Epithelial cell of prostate (primary cell): ENCODE measurements at places on chromosomes 2 and 18.

DNA sequence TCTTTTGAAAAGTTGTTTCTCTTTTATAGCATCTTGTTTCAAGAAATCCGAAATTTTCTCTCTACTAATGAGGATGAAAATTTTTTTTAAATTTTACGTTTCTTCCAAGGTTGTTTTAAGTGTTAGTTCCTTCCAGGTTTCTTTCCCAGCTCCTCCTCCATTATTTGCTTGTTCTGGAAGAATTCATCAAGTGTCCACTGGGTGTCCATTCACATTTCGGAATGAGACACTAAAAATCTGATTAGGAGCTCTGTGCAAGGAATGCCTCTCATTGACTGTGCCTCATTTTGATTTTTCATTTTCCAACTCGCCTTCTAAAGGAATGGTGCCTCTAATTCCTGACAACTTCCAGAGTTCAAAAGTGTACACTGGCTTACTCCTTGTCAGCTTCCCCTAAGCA is 6.1 kb downstream of the SP100 start:
- DNase-seq, result no peak

- DNase-seq, result peak; percentile 16
These were observed 526.9 kb upstream of the ID2 start for GRCh38 chr2:8154936-8155335.

- DNase-seq, result no peak
These were observed 39.4 kb downstream of the NBAS start for GRCh38 chr2:15521641-15522181.

DNA sequence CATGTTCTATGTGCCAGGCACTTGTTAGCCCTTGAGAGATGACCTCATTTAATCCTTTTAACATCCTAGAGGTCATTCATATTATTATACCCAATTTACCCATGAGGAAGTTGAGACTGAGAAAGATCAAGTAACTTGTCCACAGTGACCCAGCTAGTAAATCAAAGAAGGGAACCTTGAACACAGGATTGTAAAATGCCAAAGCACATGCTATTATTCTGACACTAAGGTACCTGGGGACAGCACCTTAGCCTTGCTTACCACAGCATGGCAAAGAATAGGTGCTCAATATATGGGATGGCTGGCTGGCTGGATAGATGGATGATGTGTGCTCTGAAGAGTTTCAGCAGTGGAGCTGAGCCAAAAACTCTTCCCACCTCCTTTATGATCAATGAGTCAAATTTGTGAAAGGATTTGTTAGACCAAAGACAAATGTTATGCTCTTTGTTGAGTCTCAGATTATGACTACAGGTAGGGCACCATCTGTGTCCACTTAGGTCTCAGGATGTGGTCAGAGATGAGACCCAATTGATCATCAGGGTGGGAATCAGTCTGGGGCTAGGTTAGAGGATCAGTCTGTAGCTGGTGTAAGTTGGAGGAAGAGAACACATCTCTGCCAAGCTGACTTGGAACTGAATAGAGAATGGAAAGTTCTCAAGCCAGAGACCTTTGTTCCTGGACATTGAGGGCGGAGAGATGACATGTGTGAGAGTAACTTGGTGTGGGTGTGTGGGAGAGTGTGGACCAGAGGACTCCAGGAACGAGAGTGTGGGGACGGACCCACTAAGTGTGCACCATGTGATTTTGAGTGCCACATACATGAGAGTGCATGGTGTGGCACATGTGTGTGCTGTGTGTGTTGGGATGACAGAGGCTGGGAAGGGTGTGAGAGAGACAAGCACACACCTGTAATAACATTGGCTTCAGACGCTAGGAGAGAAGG is 16.3 kb upstream of the PKDCC start:
- DNase-seq, result no peak

DNA sequence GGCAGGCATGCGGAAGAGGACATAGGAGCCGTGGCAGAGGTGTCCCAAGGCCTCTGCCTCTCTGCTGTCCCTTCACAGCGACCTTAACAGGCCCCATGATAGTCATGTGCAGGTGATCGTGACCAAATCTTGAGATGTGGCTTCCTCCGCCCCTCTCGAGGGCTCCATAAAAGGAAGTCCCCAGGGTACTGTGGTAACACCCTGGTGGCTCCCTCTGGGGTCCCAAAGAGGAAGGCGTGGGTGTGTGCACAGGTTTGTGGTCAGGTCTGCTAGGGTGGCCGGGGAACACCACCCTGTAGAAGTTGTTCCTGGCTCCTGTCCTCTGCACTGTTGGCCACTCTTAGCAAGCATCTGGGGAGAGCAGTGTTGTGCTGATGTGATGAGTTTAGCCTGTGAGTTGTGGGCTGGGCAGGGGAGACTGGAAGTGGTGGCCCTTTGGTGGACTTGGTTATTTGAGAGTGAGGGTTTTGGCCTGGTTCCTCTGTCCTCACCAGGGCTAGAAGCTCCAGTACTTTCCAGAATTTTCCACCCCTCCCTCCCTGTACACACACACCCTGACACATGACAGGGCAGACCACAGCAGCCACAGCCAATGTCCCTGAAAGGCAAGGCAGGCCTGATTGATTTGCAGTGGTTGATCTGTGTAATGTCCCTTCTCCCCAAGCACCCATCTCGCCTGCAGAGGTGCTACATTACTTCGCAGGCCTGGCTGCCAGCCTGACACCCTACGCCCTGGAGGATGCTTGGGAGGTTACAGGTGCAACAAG is 68.9 kb upstream of the BOD1L2 start:
- no peak for DNase-seq

DNA sequence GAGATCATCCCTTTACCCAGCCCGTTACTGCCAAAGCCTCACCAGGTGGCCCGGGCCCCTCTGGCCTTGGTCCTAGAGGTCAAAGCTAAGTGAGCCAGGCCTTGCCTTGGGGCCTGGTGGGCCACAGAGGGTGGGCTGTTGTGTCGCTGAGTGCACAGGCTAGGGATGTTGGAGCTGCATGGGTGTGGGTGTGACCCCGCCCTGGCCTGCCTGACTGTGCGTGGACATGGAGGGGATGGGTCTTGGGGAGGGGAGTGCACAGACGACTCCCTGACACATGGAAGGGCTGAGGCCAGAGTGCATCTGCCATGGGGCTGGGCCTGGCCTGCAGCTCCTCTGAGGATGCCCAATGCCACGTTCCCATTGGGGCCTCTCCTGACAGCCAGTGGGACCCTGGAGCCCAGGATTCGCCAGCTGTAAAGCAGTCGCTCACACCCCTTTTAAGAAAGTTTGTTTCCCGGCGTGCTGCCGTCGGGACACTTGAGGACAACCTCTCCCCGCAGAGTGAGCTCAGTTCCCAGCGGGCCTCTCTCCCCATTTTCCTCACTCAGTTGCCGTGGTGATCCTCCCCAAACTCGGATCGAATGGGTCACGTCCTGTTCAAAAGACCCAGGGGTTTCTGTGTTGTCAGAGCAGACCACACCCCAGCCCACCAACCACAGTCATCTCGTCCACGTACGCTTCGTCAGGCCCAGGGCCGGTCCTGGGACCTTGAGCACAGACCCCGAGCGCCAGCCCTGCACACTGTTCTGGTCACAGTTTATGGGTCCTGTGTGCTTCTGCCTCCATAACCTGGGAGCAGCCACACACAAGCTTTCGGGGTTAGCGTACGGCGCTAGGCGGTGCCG is 93.5 kb downstream of the NFATC1 start:
- no peak for DNase-seq

DNA sequence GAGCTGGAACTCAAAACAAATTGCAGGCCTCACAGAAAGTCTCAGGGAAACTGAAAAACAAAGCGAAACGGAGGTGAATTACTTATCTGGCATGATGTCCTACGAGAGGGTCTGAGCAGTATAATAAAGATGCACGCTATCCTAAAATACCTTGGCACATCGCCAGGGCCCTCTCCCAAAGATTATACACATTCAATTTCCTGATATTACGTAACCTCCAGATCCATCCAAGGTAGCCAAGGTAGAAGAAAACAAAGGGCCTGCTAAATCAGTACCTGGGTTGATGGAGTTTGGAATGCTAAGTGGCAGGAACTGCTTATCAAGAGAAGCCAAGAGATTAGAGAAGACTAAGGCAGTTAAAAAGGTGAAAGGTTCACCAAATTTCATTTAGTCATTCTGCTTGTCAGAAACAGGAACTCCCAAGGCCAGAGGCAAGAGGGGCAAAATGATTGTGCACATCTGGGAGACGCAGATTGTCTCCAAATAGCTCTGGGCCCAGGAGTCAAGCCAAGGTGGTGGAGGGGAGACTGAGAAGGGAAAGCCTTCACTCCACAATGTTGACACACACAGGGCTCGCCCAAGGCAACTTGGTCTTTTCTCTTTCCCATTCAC is 236.8 kb upstream of the ATP5MC3 start:
- no peak for DNase-seq

GRCh38 chr2:17763641-17764333 is 9.8 kb downstream of the GEN1 start:
- no peak for DNase-seq

DNA sequence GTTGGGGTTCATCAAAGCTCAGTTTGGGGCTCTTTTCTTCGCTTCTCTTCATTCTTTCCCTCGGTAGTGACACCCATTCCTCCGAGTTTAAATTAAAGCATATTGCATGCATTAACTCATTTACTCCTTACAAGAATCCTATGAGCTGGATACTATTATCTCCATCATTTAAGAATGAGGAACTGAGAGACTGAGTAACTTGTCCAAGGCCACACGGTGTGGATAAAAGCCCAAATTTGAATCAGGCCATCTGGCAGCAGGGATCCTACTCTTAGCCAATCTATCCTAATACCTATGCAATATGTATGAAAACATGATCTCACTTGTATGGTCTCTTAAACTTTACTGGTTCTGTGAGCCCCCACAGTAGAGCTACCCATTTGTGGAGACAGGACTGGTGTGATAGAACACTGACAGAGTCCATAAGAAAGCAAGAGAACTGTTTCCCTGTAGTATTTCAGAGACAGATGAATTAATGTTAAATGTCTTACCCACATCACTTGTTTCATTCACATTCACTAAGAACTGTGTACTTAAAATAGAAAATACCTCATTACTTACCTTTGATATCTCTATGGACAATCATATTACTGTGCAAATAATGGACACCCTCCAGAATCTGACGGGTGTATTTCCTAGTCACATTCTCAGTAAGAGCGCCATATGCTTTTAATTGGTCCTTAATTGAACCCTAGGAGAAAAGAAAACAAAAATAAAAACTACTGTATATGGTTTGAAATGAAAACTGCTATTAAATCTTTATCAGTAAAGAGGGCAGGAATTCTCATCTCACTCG is 20.4 kb upstream of the ERCC3 start:
- no peak for DNase-seq

DNA sequence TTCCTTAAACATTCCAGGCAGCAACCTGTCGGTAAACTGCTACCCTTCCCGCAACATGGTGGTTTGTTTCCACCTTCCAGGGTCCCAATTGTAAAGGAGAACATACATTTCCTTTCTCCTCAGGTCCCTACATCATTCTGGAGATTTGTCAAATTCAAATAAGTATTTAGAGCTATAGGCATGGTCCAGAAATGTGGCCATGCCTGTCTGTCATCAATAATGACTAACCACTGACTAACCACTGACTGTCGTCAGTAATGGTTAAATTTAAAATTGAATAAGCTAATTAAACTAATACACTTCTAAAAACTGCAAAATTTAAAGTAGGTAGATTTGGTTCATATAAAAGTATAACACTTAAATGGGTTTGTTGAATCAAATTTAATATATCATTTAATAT is 984.0 kb upstream of the SLC39A10 start:
- DNase-seq, result no peak

- peak; percentile 58 for DNase-seq
These were observed 3.3 kb upstream of the ACTR3 start for GRCh38 chr2:113886479-113887008.

GRCh38 chr2:182444806-182445205 is 18.0 kb upstream of the PDE1A start:
- no peak for DNase-seq

DNA sequence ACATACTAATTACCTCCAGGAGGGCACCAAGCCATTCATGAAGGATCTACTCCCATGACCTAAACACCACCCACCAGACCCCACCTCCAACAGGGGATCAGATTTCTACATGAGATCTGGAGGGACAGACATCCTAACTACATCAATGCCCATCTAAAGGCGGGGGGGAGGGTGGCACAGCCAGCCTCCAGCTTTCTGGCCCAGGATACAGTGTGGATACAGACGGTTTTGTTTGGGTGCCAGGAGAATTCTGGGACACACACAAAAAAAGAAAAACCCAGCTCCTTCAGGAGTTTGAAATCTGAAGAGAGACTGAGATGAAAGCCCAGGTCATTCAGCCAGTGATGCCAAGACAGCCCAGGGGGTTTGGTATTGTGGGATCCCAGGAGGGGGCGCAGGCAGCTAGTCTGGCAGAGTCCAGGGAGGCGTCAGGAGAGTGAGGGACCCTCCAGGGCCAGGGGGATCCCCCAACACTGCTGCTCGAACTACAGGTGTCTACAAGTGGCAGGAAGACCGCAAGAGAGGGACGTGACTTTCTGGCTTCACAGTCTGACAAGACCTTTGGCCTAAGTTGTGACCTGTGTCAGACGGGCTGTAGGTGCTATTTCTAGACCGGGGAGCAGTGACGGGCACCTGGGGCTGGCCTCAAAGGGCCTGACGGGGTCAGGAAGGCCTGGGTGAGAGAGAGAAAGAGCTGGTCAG is 62.1 kb downstream of the NDUFA10 start:
- DNase-seq, result no peak

DNA sequence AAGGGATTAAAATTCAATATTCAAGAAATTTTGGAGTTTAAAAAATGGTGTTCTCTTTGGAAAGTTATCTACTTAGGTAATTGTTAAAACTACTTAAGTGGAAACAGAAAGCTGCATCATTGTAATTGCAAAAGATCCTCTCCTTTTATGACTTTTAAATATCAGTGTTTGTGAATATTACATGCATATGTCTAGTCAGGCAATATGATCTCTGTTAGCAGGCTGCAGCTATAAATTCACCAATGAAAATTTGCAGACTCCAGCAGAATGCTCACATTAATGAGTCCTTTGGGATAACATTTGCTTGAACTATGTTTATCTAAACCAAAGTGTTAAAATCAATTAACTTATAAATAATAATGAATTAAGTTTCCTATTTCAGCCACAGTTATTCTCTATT is 59.2 kb upstream of the CSRNP3 start:
- no peak for DNase-seq

- no peak for DNase-seq
These were observed 55.2 kb upstream of the MGAT4A start for GRCh38 chr2:98786179-98786578.

GRCh38 chr2:162967811-162968210 is 129.2 kb upstream of the KCNH7 start:
- no peak for DNase-seq
